Hindlimb muscle (tissue), 1 donor: ENCODE measurements at places on chromosomes 13 and 19.

GRCh38 chr13:47832458-47832972 lies 168.6 kb downstream of the SUCLA2 start:
- DNase-seq: no peak

DNA sequence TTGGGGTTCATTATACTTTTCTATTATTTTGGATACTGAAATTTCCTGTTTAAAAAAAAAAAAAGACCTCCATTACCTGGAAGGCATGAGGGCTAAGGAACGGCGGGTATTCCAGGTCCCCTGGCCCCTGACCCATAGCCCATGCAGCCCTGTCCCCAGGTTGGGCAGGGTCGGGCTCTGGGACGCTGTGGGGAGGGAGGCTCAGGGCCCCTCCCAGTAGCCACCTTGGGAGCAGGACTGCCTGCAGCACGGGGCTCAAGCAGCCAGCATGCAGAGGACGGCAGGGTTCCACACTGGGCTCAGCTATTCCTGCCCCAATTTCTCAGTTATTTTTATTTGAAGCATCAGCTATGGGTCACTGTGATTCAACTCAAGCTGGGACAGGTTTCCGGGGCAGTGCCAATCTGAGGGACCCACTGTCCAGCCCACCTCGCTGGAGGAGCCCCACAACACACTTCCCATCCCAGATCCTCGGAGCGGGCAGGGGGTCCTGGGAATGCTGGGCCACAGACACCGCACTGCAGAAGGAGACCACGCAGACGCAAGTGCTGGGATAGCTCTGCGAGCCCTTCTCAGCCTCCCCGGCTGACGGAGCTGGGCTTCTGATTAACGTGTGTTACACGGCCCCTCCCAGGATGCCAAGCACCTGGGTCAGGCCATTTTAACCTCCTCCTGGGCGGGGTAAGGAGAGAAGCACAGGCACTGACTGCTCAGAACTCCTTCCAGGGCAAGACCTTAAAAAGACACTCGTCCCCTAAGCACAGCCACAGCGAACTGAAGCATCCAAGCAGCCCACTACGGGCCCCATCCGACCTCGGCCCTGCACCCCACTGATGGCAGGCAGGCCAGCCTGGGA lies 60.1 kb downstream of the PEPD start:
- no peak for DNase-seq

GRCh38 chr13:20812890-20813289 lies 39.1 kb upstream of the EEF1AKMT1 start:
- DNase-seq: no peak

DNA sequence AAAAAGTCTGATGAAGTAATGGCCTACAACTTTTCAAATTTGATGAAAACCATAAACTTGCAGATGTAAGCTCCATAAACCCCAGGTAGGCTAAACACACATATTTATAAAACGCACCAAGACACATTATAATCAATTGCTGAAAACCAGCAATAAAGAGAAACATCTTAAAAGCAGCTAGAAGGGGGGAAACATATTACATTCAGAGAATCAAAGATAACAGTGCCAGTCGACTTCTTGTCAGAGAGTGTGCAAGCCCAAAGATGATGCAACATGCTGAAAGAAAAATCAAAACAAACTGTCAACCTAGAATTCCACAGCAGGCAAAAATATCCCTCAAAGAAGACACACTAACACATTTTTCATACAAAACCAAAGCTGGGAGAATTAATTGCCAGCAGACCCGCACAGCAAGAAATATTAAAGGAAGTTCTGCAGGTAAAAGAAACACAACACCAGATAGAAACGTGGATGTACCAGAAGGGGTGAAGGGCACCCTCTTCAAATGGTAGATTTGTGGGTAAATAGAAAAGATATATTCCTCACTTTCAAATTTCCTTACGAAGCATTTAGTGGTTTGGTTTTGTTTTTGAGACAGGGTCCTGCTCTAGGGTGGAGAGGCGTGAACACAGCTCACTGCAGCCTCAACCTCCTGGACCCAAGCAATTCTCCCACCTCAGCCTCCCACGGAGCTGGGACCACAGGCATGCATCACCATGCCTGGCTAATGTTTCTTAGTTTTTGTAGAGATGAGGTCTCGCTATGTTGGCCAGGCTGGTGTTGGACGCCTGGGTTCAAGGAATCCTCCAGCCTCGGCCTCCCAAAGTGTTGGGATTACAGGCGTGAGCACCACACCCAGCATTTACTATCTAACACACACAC lies 16.5 kb upstream of the ATP1A3 start:
- no peak for DNase-seq

DNA sequence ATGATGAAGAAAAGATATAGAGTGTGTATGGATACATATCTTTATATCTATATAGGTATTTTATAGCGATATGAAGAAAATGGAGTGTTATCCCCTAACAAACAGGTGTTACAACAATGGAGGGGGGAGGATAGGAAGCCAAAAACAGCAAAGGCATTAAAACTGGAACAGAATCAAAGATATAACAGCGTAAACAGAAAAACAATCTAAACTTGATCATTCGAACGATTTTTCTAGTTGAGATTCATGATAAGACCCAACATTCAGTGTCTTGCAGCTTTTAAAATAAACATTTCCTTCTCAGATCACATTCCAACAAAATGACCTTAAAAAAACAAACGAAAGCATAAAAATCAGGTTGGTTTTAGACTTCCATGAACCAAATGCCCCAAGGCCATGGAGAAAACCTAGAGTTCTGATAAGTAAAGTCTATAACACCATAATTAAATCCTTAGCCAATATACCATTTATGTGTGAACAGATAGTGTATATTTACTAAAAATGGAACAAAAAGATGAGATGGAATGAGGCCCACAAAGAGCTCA lies 55.7 kb downstream of the CAB39L start:
- no peak for DNase-seq

- DNase-seq: no peak
Measured at GRCh38 chr19:8682472-8682871, 16.1 kb downstream of the ACTL9 start.

- DNase-seq: no peak
Measured at GRCh38 chr13:33953203-33953602, 135.3 kb downstream of the RFC3 start.

DNA sequence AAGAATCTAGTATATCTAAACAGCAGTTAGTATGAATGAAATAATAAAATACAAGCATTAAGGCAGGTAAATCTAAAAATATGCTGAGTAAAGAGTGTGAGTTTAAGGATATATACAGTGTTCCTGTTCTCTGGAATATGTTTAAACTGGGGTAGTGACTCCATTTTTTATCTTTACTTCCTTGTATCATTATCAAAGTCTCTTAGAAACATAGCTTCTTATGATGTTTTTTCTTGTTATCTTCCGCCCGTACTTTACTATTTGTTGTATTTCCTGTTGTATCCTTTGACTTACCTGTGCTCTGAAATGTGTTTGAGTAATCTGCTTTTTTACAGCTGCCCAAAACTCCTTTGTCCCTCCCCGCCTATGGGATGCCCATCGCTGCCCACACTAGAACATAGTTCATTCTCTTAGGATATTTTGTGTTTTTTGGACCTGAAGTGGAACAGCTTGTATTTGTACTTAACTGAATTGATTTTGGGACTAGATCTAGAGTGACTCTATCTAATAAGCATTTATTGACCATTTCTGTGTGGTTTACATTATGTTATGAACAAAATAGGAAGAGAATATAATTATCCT lies 80.8 kb downstream of the PDS5B start:
- no peak for DNase-seq

- DNase-seq: no peak
Measured at GRCh38 chr19:3211191-3211590, 13.3 kb upstream of the CELF5 start.

GRCh38 chr13:78198821-78199220 lies 280.2 kb upstream of the EDNRB start:
- DNase-seq: no peak

GRCh38 chr13:35817642-35818607 lies 313.3 kb downstream of the DCLK1 start:
- no peak for DNase-seq
